ENCODE measurements at places on chromosomes 11 and 22.
A peak's percentile ranks its signal among the peaks of the same experiment; 100 is the strongest.

- DNase-seq = no peak
These were observed 54.5 kb downstream of the TRIM44 start for GRCh38 chr11:35717043-35717442.

GRCh38 chr11:60947700-60948099 is 4.3 kb downstream of the SLC15A3 start:
- DNase-seq = no peak

GRCh38 chr11:111814557-111815320 is 48.5 kb upstream of the PPP2R1B start:
- DNase-seq = no peak

DNA sequence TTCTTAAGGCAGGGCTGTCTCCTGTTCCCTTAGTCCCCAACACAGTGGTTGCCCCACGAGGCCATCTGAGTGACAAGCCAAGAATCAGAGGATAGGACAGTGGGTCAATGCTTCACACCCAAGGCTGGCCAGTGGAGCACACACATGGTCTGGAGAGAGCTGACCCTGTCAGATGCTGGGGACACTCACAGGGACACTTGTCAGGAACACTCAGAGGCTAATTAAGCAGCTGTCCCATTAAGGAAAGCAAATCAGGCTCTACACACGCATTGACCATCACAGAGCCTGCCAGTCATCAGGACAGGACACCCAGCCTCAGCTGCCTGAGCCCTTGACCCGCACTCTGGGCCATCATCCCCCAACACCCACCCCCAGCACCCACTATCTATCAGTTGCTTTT is 18.2 kb downstream of the GDPD5 start:
- no peak for DNase-seq

GRCh38 chr22:40001800-40002577 is 7.2 kb downstream of the FAM83F start:
- DNase-seq = no peak

DNA sequence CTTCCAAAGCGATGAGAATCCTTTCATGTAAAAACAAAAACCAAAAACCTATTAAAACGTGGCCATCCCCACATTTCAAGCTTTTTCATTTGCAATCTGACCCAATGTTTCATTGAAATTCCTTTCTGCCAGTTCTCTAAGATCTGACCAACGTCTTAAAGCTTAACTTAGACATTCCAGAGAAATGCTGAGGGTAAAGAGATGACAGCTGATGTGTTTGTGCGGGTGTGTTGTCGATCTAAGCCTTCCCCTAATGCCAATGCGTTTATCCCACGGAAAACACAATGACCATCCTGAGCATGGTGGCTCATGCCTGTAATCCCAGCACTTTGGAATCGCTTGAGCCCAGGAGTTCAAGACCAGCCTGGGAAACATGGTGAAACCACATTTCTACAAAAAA is 6.4 kb upstream of the TESMIN start:
- DNase-seq = no peak

DNA sequence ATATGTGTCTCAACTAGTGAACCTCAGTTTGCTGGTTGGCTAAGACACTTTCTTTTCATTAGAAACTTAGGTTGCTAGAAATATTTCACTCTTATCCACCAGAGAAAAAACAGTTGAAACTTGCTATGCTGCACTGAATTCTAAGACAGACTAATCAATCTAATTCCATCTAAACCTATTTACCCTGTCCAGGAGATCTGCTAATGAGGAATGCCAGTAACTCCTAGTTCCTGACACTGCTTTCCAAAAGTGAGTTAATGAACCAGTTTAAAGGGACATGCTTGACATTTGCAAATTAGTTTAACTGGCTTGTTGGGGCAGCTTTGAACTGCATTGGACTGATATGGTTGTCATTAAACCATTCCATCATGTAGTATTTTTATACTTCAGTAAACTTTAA is 258.5 kb downstream of the CNTN5 start:
- DNase-seq = no peak

GRCh38 chr22:25334162-25334490 is 114.7 kb downstream of the CRYBB2 start:
- peak; percentile 75 for DNase-seq

GRCh38 chr11:57274904-57275498 is 38.0 kb upstream of the APLNR start:
- DNase-seq = no peak

DNA sequence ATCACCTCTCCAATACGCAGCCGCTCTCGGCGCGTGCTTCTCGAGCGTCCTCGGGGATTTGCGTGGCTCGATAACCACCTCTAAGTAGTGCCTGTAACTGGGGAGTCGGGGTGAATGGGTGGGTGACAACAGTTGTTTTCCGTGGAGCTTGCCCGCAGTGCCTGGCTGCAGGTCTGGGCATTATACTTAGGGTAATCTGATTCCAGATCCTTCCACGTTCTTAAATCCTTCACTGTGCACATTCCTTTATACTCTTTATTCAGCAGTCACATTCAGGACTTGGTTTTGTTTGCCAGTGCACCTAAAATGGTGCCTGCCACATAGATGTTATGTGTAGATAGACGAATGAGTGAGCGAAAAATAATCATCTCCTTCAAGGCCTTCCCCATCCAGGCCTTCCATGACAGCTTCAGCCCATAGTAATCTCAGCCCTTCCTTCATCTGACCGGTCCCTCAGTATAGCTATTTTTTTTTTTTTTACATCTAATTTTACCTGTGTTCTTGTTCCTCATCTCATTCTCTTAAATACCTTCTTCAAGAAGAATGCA is 602 bp downstream of the NAT10 start:
- peak; percentile 12 for DNase-seq
